ENCODE measurements at places on chromosomes 4 and X. TPM values are rescaled to one million over a fixed set of nuclear protein-coding genes. Genes with fewer than 3 reads are reported as not detected.

XAGE2 gene
- not detected for total RNA-seq

DNA sequence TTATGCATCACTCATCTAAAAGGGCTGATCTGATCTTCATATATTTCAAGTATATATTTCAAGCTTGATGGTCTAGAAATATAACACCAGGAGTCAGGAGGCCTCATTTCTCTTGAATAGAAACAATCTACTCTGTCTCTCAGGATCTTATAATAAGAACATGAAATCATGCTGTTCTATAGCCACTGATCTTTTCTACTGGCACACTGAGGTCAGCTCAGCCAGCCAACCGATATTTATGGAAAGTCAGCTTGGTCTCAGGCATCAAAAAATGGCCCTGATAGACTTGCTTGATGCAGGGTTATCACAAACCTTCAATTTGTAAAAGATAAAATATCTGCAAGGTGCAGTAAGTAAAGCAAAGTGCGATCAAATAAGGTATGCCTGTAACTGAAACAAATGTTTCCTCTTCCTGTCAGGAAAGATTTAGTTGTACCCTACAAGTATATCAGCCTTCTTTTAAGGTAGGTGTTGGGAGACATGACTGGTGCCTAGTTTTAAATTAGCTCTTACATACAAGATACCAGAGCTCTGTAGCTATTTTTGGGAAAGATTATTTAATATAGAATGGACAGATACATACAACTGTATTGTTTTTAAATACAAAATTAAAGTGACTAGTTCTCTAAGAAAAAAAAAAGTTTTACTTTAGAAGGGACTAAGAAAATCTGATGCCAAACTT, 63.4 kb downstream of the BMP3 start:
- no peak for DNase-seq

- DNase-seq, result no peak
These were observed 9.1 kb downstream of the LONRF3 start for GRCh38 chrX:118983513-118983912.

DNA sequence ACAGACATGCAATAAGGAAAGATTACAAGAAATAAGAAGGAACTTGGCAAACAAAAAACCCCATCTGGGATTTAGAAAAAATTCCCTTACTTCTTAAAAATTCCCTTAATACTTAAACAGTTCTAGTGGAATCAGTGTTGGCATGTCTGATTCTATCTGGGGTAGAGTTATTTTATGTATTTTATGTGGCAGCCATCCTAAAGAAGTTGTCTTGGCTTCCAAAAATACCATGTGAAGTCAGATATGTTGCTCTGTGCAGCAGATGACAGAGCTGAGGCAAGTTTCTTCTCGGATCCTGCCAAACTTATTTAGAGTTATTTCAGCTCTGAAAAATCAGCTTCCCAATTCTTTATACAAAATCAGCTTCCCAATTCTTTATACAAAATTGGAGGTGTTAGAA, 14.7 kb downstream of the YY2 start:
- DNase-seq, result no peak

ADH1A gene
- total RNA-seq, result not detected

- DNase-seq, result no peak
These were observed 80.9 kb downstream of the KDM6A start for GRCh38 chrX:44953734-44954502.

HSPA4L gene
- total RNA-seq, result not detected

GRCh38 chr4:150244600-150244999, 166.4 kb downstream of the DCLK2 start:
- DNase-seq, result no peak

GRCh38 chr4:173273941-173274340, 60.2 kb downstream of the HMGB2 start:
- DNase-seq, result no peak

DNA sequence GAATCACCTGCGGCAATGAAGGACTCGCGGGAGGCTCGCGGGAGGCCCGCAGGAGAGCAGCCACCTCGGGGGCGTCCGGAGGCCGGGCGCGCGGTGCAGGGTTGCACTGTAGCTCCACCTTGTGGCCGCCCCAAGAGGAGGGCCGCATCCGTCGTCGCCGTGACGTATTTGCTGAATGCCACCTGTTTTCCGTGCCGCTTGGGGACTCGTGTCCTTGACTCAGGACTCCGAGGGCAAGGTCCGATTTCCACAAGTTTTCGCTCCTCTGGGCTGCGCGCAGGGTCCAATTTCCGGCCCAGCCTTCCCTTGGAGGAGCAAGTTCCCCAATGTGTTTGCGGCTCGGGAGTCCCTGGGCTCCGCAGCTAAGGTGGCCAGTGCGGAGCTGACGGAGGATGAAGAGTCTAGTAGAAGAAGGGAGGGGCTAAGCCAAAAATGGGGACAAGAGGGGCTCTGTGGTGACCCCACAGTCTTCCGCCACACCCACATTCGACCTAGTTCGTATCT, 10.7 kb upstream of the DLG3 start:
- DNase-seq, result peak; percentile 67

GRCh38 chr4:106762666-106763443, 273.3 kb downstream of the DKK2 start:
- DNase-seq, result no peak

FRG2 gene
- not detected for total RNA-seq

MAGEE2 gene
- not detected for total RNA-seq

DNA sequence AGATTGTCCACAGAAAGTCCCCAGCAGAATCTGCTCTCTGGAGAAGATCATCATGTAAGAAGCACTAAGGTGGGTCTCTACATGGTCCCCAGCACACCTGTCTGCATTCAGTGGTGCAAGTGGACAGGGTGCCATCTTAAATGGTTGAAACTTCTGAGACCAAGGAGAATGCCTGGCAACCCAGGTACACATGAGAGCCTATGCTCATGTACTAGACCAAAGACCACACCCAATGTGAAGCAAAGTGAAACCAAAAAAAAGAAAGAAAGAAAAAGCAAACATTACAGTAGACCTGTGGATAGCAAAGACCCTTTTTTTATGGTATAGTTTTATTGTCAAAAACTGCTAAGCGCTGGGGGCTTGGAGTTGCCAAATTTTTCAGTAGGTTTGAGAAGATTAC, 15.0 kb downstream of the CD40LG start:
- DNase-seq, result no peak

DNA sequence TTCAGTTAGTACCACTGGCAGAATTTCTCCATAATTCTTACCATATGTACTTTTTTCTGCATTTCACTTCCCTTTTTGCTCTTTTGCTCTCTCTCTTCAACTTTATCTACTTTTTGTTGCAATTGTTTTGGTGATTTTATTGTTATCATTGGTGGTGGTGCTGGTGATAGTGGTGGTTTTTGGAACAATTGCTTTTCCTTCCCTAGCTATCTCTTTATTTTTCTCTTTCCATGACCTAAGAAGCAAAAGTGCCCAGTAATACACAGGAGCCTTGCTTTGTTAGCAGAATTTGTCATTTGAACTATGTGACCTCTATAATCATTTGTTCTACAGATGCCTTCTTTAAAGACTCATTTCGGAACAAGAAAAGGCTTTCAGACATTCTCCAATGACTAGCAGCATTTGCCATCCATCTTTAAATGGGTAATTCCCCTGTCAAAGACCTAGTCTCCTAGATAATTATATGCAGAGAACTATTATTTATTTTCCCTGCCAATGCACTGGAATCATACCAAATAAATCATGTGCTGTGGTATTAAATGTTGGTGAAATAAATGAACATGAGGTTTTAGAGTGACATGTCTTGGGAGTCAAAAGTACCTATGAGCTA, 154.5 kb downstream of the GASK1B start:
- no peak for DNase-seq

DNA sequence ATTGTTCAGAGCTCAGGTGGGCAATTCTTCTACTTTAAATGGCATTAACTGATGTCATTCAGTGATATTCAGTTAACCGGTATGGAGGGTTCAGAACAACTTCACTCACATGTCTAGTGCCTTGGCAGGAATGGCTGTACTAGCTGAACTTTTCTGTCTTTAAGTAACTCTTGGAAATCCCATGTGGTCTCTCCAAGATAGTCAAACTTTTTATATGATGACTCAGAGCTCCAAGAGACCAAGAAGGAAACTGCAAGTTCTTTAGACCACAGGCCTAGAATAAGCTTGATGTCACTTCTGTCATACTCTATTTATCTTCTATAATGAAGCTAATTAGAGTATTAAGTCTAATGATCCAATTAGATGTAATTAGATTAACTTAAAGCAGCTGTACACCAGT, 24.9 kb downstream of the LHFPL1 start:
- no peak for DNase-seq

DAPP1 gene
- total RNA-seq, result 18.7 TPM

DNA sequence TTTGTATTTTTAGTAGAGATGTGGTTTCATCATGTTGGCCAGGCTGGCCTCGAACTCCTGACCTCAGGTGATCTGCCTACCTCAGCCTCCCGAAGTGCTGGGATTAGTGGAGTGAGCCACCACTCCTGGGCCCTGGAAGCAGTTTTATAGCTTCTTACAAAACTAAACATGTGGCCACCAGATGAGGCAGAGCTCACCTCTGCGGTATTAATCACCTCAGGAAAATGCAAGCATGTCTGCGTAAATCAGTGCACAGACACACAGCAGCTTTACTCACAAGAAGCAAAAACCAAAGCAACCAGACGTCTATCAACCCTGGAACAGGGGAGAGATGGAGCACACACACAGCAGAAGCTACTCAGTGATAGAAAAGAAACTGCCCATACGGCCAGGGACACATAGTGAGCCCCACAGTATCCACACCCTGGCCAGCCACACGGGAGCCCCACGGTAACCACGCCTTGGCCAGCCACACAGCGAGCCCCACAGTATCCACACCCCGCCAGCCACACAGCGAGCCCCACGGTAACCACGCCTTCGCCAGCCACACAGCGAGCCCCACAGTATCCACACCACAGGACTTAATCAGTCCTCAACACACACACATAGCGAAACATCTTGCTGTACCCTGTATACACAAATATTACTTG, 30.2 kb downstream of the PPP2R3B start:
- DNase-seq, result no peak

GRCh38 chr4:88858752-88859151, 161.1 kb upstream of the NAP1L5 start:
- DNase-seq, result no peak

DNA sequence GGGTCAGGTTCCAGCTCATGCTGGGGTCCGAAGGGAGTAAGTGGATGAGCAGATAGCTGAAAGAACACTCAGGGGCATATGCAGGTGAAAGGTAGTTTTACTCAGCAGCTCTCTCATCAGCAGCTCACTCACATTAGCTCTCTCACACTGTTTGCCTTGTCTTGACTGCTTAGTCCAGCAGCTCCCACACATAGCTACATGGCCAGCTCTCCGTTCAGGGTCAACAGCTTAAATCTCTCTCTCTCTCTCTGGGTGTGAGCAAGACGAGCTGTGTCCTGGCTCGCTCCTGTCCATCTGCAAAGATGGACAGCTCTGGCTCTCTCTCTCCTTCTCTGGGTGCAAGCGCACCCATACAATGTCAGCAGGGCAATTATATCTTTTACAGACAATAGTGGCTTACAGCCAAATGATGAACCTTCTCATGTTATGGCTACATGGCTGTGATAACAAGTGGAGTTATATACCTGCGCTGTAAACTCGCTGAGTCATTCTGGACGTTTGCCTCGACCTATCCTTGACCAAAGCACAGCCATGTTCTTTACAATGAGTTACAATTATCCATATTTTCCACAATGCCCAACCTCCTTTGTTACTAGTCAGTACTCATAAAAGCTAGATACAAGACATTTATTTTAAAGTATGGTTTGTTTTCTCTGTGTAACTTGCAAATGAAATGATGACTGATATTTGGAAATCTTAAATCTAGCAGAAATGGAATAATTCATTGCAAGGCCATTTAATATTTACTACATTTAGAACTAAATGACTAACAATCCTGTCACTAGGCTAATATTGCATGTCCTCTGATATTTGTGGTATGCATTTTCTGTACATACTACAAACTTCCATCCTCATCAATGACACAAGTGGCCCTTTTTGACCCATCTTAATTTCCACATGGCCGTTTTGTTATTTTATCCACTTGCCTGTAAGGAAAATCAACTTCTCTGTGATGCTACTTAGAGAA, 9.3 kb downstream of the PAPSS1 start:
- no peak for DNase-seq

GRCh38 chr4:153026591-153027346, 90.6 kb downstream of the FHDC1 start:
- no peak for DNase-seq

DNA sequence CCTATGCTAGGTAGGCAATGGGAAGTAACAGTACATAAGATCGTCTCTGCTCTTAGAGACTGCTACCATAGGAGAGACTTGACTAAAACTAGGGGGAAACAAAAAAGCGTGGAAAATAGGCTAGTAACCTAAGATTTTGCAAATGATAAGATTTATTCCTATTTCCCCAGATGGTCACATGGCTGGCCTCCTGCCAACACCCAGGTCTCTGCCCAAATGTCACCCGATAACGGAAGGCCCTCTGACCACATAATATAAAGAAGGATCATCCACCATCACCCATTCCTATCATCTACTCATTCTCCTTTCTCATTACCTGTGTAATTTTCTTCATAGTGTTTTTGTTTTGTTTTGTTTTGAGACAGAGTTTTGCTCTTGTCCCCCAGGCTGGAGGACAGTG, 4.7 kb downstream of the LAMP2 start:
- no peak for DNase-seq

DNA sequence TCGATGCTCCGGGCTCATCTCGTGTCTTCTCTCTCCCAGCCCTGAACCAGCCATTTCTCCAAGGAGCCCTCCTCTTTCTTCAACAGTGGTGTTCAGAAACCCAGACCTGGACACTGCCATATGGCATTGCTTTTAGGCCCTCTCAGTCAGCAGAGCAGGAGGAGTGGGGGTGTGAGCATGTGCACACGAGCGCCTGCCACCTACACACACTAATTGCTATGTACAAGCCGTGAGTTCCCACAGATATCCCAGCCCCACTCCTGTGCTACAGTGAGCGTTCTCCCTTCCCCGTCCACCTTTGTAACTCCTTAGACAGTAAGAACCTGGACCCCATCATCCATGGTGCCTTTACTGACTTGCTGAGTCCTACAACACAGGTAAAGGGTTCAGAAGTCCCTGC, 53.8 kb downstream of the TNIP2 start:
- no peak for DNase-seq

- no peak for DNase-seq
These were observed 51.8 kb upstream of the DUX4 start for GRCh38 chr4:190121759-190122158.

- DNase-seq, result no peak
These were observed 78.1 kb downstream of the BMP15 start for GRCh38 chrX:50988649-50989048.

Measured in T-cell (primary cell).